ENCODE measurements at places on chromosomes 5 and 9.

GRCh38 chr9:120587328-120587727, 7.4 kb upstream of the CDK5RAP2 start:
- DNase-seq: no peak

DNA sequence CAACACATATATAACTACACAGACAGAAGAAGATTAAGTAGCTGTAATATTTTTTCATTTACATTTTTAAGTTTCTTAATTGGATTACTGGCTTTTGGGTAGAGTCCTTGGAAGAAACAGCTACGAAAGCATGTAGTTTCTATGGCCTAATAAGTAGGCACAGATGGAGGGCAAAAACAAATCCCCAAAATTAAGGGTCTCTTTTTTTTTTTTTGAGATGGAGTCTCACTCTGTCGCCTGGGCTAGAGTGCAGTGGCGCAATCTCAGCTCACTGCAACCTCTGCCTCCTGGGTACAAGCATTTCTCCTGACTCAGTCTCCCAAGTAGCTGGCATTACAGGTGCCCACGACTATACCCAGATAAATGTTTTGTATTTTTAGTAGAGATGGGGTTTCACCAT, 27.1 kb upstream of the MTMR12 start:
- no peak for DNase-seq

GRCh38 chr9:4206718-4207117, 93.2 kb downstream of the GLIS3 start:
- no peak for DNase-seq

- no peak for DNase-seq
Observed at GRCh38 chr9:123997665-123998277, 13.8 kb upstream of the LHX2 start.

GRCh38 chr5:172106511-172107356, 81.3 kb downstream of the STK10 start:
- DNase-seq: peak; percentile 64

Measured in CD4-positive, alpha-beta T cell treated with Interleukin-2 at 100 ng/mL for 4 hours (primary cell).